ENCODE measurements at places on chromosomes 3 and 15.

DNA sequence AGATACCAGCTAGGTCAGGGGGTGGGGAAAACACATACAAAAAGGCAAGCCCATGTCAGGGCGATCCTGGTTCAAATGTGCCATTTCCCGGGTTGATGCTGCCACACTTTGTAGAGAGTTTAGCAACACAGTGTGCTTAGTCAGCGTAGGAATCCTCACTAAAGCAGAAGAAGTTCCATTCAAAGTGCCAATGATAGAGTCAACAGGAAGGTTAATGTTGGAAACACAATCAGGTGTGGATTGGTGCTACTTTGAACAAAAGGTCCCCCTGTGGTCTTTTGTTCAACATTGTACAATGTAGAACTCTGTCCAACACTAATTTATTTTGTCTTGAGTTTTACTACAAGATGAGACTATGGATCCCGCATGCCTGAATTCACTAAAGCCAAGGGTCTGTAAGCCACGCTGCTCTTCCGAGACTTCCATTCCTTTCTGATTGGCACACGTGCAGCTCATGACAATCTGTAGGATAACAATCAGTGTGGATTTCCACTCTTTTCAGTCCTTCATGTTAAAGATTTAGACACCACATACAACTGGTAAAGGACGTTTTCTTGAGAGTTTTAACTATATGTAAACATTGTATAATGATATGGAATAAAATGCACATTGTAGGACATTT lies 28.9 kb downstream of the TPM1 start:
- no peak for DNase-seq

DNA sequence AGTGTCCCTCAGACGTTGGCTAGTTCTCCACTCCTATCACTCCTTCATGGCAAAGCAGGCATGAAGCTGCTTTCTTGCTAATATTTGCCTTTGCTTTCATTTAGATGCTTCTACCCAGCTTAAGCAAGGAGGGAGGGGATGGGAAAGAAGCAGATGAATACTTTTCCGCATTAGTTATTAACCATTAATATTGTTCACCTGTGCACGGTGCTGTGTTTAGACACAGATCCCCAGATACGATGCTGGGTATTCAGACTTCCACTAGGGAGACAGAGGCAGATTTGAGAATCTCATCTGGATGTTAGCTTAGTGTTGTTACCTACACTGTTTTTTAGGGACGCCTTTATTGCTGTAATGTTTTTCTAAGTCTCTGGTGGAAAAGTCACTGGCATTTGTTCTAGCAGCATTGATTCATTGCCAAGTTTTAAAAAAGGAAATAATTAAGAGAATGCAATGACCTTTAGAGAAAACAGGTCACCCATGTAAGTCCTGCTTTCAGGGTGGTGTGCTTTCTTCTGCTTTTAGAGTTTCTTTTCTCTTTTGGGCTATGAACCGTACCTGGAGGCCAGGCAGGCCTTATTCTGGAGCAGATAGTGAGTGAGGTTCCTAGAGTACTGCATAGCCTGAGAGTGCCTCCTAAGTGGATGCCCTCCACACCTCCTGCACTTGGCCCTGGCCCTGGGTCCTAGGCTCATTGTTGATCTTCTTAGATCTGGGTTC lies 55.5 kb downstream of the MYZAP start:
- no peak for DNase-seq

GRCh38 chr15:75234191-75234810 lies 23.8 kb upstream of the GOLGA6C start:
- DNase-seq: no peak

GRCh38 chr3:100419406-100419805 lies 18.1 kb downstream of the LNP1 start:
- DNase-seq: no peak

GRCh38 chr3:139388821-139389551 lies 461 bp downstream of the COPB2 start:
- DNase-seq: no peak

GRCh38 chr15:85489773-85490493 lies 109.5 kb downstream of the AKAP13 start:
- DNase-seq: no peak

- peak; percentile 96 for DNase-seq
These were observed 154.1 kb downstream of the LSAMP start for GRCh38 chr3:116291141-116291540.

GRCh38 chr15:74451322-74451721 lies 9.6 kb downstream of the UBL7 start:
- no peak for DNase-seq

- DNase-seq: no peak
These were observed 248.3 kb downstream of the ADAMTS17 start for GRCh38 chr15:100093211-100094126.

DNA sequence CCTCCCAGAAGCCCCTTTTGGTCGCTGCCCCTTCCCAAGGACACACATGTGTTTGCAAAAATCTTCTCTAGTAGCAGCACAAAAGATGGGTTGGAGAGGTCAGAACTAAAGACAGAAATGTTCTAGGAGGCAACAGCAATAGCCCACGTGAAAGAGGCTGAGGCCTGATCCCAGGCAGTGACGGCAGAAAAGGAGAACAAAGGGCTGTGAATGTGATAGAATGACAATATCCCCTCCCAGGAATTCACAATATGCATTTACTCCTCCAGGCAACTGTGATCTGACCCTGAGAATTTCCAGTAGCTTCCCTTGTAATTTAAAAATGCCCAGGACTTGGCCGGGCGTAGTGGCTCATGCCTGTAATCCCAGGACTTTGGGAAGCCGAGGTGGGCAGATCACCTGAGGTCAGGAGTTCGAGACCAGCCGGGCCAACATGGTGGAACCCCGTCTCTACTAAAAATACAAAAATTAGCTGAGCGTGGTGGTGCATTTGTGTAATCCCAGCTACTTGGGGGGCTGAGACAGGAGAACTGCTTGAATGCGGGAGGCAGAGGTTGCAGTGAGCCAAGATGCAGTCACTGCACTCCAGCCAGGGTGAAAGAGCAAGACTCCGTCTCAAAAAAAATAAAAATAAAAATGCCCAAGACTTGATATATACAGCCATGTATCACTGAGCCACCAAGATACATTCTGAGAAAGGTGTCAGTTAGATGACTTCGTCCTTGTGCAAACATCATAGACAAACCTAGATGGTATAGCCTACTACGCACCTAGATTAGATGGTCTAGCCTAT lies 43.6 kb upstream of the PIAS1 start:
- DNase-seq: no peak

DNA sequence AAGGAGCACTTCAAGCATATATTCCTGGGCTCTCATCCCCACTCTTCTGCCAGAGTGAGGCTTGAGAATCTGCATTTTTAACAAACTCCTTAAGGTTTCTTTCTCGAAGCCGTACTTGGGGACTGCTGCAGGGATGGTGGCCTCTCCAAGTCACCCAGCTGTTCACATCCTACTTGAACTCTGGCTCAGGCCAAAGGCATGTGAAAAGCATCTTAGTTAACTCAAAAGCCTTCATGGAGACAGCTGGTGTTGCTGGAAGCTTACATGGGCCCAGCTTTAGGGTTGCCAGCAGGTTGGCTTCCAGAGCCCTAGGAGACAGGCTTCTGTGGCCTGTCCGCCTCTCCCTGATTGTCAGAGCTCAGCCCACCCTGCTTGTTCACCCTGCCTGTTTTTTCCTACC lies 139.2 kb downstream of the THSD4 start:
- DNase-seq: peak; percentile 21

GRCh38 chr15:99249270-99249841 lies at the start of gene TTC23:
Gene TTC23 (minus strand): TSS chr15:99249581. CDS start chr15:99228712, 20,869 bp downstream.
- no peak for DNase-seq

- no peak for DNase-seq
These were observed 223.8 kb downstream of the RSRC1 start for GRCh38 chr3:158333736-158334135.

GRCh38 chr15:37771465-37771864 lies 163.0 kb upstream of the TMCO5A start:
- DNase-seq: no peak

DNA sequence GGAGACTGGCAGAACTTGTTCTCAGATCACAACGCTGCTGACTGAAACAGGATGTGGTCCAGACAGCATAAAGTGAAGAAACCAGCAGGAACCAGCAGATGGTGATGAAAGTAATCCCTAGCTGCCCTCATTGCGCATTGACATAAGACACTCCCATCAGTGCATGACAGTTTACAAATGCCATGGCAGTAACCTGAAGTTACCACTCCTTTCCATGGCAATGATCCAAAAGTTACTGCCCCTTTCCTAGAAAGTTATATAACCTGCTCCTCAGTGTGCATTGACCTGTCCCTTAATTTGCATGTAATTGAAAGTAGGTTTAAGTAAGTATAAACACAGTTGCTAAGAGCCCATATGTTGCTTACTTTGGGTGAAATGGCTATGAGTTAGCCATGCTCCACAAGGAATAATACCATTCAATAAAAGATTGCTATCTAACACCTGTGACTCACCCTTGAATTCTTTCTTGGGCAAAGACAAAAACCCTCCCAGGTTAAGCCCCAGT lies 149.1 kb upstream of the CD96 start:
- peak; percentile 86 for DNase-seq

- no peak for DNase-seq
These were observed 3.2 kb downstream of the SLC6A6 start for GRCh38 chr3:14405360-14406238.

DNA sequence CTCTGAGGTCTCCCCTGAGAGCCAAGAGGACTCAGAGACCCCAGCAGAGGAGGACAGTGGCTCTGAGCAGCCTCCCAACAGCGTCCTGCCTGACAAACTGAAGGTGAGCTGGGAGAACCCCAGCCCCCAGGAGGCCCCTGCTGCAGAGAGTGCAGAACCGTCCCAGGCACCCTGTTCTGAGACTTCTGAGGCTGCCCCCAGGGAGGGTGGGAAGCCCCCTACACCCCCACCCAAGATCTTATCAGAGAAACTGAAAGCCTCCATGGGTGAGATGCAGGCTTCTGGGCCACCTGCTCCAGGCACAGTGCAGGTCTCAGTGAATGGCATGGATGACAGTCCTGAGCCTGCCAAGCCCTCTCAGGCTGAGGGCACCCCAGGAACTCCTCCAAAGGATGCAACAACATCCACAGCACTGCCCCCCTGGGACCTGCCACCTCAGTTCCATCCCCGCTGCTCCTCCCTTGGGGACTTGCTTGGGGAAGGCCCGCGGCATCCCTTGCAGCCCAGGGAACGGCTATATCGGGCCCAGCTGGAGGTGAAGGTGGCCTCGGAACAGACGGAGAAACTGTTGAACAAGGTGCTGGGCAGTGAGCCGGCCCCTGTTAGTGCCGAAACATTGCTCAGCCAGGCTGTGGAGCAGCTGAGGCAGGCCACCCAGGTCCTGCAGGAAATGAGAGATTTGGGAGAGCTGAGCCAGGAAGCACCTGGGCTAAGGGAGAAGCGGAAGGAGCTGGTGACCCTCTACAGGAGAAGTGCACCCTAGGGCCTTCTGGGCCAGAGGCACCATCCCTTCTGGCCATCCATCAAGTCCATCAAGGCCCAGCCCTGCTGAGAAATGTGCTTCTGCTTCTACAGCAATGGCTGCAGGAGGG lies 23.6 kb downstream of the PLEKHO2 start:
- DNase-seq: no peak

DNA sequence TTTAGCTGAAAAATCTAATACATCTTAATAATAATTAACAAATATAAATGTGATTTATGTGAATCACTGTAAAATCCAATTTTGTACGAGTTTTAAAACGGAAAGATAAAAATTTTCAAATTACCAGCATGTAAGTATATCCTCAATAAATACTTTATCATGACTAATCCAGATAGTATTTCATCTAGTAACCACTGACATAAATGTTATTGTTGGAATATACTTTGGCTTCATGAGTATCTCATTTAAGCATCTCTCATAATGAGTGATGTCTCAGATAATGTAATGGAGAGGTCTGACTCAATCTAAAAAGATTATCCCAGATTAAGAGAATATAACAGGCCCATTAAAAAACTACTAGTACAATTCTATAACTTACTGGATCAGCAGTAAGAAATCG lies 216.3 kb downstream of the STAG1 start:
- DNase-seq: no peak

DNA sequence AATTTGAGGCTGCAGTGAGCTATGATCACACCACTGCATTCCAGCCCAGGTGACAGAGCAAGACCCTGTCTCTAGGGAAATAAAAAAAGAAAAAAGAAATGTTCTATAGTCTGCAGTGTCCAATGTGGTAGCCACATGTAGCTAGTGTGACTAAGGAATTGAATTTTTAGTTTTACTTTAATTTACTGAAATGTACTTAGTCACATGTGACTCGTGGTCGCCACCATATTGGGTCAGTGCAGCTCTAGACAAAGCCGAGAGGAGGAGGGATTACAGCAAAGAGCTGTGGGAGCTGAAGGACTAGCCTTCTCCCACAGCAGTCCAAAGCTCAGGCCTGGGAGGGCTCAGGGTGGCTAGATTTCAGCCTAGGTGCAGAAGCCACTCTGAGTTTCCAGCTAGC lies 65.9 kb upstream of the NTRK3 start:
- no peak for DNase-seq

GRCh38 chr3:197444793-197445379 lies 110.9 kb downstream of the BDH1 start:
- no peak for DNase-seq

DNA sequence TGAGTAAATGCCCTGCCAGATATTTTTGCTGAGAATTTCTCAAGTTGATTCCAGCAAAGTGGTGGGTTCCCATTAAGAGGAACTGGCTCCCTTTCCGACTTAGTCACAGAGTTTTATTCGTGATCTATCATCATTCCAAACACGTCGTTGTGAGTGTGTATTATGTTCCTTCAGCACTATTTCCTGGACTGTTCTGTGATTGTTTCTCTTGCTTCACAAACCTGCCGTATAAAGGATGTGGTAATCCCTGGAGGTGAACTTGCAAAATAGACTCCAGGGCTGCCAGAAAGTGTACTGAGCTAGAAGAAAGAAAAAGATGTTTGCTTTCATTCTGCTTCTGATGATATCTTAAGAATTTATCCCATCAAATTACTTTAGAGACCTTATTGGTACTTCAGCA lies 14.5 kb upstream of the CAPN3 start:
- DNase-seq: no peak

- no peak for DNase-seq
These were observed 18.2 kb upstream of the WDR49 start for GRCh38 chr3:167671878-167672427.

DNA sequence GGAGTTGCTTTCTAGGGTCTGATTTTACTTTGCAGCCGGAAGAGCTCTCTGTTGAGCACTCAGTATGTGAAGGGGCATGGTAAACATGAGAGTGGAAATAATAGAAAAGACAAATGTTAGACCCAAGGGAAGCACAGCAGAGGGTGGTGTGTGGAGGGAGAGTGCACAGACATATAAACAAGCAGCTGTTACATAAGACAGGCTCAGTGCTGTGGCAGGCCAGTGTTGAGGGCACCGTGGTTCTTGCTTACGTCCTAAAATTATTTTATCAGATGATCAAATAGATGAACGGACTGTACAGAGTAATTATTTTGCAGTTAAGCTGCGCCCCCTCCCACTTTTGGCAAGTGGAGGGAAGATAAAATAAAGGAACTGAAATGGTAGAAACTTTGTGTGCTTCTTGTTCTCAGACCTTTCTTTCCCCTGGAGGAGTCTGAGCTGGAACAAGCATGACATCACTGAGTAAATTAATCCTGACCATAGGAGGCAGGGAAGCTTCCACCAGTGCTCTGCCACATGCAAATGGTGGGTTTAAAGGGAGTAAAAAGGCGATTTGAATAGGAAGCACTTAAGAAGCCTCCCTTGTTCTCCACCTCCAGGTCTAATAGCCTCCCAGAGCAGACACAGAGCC lies 205.6 kb downstream of the IL20RB start:
- no peak for DNase-seq

- DNase-seq: no peak
These were observed 5.2 kb upstream of the FURIN start for GRCh38 chr15:90862964-90863778.

GRCh38 chr3:113129168-113129567 lies 82.2 kb upstream of the BOC start:
- DNase-seq: no peak

GRCh38 chr15:91192285-91192684 lies 92.2 kb downstream of the SV2B start:
- DNase-seq: no peak
